OCI-M1 (cell line): ENCODE measurements at places on chromosomes 13 and 19.
A peak's percentile ranks its signal among the peaks of the same experiment; 100 is the strongest.

- DNase-seq: no peak
Observed at GRCh38 chr19:49999371-50000010, 25.7 kb downstream of the VRK3 start.

- DNase-seq: no peak
Observed at GRCh38 chr19:2811735-2812413, 7.8 kb upstream of the ZNF554 start.

- peak; percentile 23 for DNase-seq
Observed at GRCh38 chr19:55099557-55100506, 17.6 kb downstream of the PPP1R12C start.

DNA sequence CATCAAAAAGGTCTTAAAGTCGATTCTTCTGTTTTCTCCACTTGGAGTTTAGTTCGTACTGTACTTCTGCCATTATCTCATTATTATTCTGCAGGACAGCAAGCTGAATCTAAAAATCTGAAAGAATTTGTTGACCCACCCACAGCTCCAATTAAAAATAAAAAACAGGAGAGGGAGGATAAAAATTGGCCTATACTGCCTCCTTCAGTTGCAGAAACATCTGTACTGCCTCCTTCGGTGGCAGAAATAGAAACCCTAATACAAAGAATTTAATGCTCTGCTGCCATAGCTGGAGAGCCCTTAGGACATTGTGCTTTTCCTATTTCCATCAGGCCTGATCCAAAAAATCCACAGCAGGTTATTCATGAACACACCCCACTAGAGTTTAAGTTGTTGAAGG is 9.8 kb downstream of the ZNF350 start:
- no peak for DNase-seq

- no peak for DNase-seq
Observed at GRCh38 chr13:59588717-59589067, 575.0 kb downstream of the DIAPH3 start.

- no peak for DNase-seq
Observed at GRCh38 chr13:30431269-30431940, 9.1 kb downstream of the UBE2L5 start.

- DNase-seq: peak; percentile 10
Observed at GRCh38 chr19:3274942-3275582, 50.6 kb downstream of the CELF5 start.

GRCh38 chr19:43759515-43759914 is 4.8 kb upstream of the SMG9 start:
- DNase-seq: no peak

DNA sequence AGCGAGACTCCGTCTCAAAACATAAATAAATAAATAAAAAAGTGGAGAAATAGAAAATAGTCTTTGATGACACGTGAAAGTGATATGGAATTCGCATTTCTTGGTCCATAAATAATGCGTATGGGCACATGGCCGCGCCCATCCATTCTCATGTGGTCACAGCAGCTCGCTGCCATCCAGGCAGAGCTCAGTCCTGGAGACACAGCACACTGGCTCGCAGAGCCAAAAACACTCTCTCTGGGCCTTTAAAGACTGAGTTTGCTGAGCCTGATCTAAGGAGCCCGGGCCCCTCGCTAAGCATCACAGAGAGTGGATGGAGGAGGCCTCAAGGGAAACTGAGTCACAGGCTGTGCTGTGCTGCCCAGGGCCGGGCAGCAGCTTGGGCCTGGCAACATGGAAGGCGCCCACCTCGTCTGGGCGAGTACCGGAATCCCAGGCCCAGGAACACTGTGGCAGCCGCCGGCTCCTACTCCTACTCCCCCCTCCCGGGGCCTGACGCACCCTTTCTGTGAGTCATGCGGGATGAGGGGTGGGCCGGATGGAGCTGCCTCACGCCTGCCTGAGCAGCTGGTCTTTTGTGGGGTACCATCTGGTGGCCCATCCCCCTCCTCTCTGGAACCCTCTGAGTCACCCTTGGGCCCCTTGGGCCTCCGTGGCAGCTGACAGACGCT is 28.9 kb upstream of the CACTIN start:
- DNase-seq: no peak

GRCh38 chr13:110680852-110681251 is 25.1 kb downstream of the CARS2 start:
- peak; percentile 7 for DNase-seq

DNA sequence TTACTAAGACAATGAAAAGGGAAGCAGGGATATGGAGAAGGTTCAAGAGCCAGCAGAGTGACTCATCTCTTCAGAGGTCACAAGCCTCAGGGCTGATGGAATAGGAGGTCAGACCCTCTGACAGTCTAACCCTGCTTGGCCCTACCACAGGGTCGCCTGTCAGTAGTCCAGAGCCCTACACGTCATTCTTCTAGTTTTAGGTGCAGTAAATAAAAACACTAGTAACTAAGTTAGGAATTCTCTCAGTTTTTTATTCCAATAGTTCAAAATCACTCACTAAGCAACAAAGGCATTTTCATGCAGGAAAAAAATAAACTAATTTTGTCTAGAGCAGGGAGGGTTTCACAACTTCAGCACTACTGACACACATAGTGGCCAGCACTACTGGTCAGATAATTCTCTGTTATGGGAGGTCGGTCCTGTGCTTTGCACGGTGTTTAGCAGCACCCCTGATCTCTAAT is 27.2 kb downstream of the FOXO1 start:
- DNase-seq: peak; percentile 41

GRCh38 chr13:39601636-39602035 is 1.4 kb downstream of the LHFPL6 start:
- DNase-seq: no peak

- DNase-seq: peak; percentile 71
Observed at GRCh38 chr13:67519356-67519755, 289.2 kb upstream of the PCDH9 start.

- DNase-seq: peak; percentile 71
Observed at GRCh38 chr13:43244481-43244880, 221.1 kb downstream of the DNAJC15 start.

GRCh38 chr13:25741796-25742195 is 310.0 kb downstream of the SHISA2 start:
- DNase-seq: no peak

- no peak for DNase-seq
Observed at GRCh38 chr19:58558623-58559274, 338 bp upstream of the UBE2M start.

- peak; percentile 91 for DNase-seq
Observed at GRCh38 chr13:49400755-49401659, 42.9 kb downstream of the CAB39L start.

DNA sequence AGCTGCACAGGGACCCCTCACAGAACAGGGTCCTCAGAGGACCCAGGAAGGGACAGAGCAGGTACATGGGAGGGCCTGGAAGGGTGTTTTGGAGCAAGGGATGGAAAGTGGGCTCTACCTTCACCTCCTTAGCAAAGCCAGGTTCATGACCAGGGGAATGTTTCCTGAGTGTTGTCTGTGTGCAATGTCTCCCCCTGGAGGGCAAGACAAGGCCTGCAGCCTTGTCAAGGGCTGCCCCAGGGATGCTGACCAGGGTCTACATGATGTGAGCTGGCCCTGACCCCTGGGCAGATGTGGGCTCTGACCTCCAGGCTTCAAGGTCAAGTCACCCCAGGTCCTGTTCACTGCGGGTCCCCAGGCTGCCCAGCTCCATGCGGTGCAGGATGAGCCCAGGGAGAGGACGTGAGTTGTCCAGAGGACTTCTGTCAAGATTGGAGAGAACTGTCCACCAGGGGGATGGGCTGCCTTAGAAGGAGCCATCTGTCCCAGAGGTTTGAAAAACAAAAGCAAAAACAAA is 1.0 kb upstream of the CEACAM1 start:
- DNase-seq: peak; percentile 77

GRCh38 chr13:30085087-30085486 is 222.3 kb downstream of the KATNAL1 start:
- no peak for DNase-seq

- no peak for DNase-seq
Observed at GRCh38 chr13:114109641-114110041, 22.8 kb downstream of the RASA3 start.

DNA sequence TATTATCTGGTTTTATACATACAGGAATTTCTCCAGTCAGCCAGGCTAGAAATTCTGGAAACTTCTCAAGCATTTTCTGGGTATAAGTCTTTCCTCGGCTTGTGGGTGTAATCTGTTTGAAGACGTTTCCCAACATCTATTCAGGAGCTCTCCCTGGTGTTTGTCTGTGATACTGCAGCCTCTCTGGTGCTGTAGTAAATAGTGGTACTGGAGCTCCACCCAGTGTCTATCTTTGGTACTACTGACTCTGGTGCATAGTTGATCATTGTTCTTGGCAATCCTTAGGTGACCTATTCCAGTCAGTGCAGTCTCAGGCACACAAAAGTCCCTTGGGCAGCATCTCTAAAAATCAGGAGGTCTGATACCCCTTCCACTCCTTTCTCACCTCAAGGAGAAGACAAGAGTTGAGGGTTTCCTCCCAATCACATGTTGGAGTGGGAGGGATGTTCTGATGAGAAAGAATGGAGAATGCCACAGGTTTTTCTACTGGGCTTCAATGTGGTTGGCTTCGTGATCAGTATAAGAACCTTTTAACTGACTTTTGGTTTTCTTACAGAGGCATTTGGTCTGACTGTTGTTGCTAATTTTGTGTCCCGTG is 115.5 kb downstream of the CYSLTR2 start:
- DNase-seq: peak; percentile 95

- no peak for DNase-seq
Observed at GRCh38 chr19:2457394-2458037, 757 bp upstream of the LMNB2 start.

- no peak for DNase-seq
Observed at GRCh38 chr13:113115363-113116205, 7.0 kb upstream of the F10 start.

- DNase-seq: no peak
Observed at GRCh38 chr13:59780058-59780457, 383.7 kb downstream of the DIAPH3 start.

DNA sequence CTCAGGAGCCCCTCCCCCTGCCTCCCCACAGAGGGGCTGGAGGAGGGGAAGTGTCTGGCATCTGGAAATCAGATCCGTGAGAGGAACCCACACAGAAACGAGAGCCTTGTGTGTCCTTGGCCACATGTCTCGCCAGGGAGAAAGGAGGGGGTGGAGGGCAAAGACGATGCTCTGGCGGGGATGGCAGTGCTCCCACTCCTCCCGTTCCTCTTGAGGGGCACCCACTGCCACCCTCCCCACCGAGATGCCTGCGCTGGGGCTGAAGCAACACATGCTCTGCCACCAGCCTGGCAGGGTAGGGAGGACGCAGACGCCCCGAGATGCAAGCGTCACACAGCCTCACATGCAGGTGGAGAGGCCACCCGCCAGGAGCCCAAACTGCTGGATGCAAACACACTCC is 2.8 kb downstream of the ADGRL1 start:
- DNase-seq: no peak

GRCh38 chr13:94121686-94122085 is 357.8 kb downstream of the DCT start:
- no peak for DNase-seq

DNA sequence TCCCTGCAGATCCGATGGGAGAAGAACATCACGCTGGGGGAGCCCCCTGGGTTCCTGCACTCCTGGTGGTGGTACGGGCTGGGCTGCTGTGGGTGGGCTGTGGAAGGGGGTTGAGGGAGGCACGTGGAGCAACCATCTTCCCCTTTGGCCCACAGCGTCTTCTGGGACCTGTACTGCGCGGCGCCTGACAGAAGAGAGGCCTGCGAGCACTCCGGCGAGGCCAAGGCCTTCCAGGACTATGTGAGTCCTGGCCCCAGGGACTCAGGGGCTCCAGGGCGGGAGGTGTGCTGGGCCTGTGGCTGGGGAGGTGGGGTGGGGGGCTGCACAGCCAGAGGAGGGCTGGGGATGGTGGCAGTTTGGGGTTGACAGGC is 8.5 kb downstream of the SSBP4 start:
- DNase-seq: no peak

- DNase-seq: no peak
Observed at GRCh38 chr13:96403651-96404050, 313.7 kb downstream of the HS6ST3 start.

- no peak for DNase-seq
Observed at GRCh38 chr19:15248106-15248505, 15.9 kb upstream of the EPHX3 start.

DNA sequence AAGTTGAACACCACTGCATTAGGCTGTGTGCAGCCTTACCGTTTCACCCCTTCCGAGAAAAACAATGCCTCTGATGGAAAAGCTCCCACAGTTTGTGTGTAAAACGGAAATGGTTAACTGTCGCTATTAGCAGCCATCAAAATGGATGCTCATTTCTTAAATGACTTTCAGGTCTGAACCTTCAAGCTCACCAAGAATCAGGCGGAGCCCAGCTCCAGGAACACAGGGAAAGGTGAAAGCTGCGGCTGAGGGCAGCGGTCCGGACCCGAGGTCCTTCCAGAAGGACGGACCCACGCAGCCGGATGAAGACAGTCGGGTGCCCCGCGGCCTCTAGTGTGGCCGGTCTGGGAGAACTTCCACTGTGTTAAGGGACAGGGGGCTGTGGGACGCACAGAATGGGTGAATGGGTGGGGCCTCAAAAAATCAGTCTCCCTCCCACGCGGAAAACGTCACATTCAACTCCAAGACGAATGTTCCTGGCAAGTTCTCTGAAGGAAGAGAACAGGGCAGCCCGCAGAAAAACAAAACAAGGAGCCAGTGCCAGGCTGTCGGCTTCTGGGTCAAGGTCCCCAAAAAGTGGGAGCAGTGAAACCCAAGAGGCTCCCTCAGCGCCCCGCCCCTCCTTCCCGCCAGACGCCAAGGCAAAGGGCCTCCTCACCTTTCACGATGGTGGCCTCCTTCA is 4.9 kb downstream of the IRS2 start:
- DNase-seq: no peak

DNA sequence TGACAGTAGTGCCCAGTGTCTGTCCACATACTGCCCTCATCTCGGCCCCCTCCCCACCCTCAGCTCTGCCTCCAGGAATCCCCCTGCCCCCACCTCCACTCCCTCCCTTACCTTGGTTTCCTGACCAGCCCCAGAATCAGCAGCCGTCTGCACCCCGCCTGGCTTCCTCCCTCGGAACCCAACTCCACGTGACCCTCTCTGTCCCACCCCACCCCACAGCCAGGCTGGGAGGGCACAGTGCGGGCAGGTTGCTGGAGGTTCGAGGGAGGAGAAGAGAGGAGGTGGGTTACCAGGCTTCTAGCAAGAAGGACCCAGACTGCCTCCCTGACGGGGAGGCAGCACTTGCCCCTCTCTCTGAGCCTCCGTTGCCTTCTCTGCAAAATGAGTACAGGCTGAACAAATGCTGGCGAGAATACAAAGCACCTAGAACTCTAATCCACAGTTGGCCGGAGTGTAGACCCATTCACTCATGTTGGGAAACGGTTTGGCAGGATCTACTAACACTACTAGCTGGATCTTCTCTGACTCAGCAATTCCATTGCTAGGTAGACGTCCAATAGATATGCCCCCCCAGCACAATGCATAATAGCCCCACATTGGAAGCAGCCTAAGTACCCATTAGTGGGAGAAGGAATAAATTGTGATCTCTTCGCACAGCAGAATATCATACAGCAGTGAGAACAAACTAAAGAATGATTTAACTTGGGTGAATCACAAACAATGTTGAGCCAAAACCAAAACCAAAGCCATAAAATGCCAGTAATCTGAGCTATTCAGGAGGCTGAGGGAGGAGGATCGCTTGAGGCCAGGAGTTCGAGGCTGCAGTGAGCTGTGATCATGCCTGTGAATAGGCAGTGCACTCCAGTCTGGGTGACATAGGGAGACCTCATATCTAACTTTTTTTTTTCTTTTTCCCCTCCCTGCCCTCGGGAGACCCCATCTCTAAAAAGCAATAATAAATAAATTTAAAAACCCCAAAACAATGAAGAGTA is at the start of gene RASAL3:
RASAL3 (minus strand) TSS at position 151 of the 992 bp plus-strand sequence. CDS start 186 bp downstream, outside the sequence.
- DNase-seq: no peak
